Right kidney (tissue), 9 donors: ENCODE measurements at places on chromosomes 7 and 10.

- no peak for DNase-seq
These were observed 54.7 kb upstream of the DNAJC1 start for GRCh38 chr10:22058201-22058600.

- no peak for DNase-seq
These were observed 40.0 kb downstream of the FANK1 start for GRCh38 chr10:125936331-125936730.

GRCh38 chr7:69654849-69655707 lies 56.8 kb downstream of the AUTS2 start:
- no peak for DNase-seq

- no peak for DNase-seq
These were observed 116.9 kb upstream of the KLF14 start for GRCh38 chr7:130850956-130851355.

DNA sequence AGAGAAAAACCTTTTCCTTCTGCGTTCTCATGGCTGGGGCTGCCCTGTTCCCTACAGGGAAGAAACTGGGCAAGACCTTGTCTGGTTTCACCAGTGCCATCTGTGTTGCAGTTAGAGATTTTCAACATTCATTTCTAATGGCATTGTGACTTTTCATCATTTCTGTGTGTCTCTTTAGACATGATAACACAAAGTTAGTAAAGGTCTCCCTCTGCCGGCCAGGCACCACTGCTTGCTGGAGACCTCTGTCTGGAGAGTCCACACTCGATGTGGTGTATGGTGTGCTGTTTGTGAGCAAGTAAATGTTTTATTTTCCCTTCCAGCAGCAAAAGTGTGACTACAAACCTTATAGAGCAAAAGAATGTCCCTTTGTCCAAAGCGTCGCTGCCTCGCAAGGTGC lies 213.5 kb downstream of the PAXIP1 start:
- DNase-seq, result no peak
